Adrenal gland (tissue), 19 donors: ENCODE measurements at places on chromosomes 16 and 17. TPM values are rescaled to one million over a fixed set of nuclear protein-coding genes. Genes with fewer than 3 reads are reported as not detected.

GRCh38 chr16:583815-584591, 5.9 kb upstream of the RAB40C start:
- no peak for DNase-seq

Gene TEX14
- total RNA-seq = 0.17 TPM

Gene PRMT7
- total RNA-seq = 39.1 TPM

DNA sequence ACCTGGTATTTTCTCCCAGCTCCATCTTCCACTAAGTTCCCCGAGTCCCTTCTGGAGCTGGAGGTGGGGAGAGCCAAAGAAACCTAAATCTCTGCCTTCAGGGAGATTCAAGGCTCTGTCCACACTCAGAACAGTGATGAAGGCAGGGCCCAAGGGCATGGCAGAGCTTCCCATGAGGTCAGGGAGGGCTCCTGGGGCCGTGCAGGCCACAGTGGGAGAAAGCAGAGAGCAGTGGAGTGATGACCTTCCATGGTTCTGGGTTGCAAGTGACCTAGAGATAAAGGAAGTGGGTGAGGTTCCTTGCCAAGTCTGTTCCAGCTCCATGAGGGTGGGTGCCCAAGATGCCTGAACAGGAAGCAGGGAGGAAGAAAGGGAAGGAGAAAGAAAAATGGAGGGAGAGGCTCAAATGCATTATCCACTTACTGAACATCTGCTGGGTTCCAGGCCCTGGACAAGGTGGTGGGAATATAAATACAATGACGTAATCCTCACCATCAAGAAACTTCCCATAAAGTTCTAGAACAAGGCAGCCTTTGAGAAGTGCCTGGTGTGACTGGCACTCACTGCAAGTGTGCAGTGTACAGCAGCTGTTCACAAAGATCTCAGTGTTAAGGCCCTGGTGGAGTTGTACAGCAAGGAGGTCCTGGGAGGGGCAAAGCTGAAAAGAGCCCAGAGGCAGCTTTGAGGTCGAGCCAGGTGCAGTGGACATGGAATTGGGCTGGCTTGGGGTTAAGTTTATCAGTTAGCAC, 13.3 kb downstream of the TBKBP1 start:
- no peak for DNase-seq

Gene IL21R
- not detected for total RNA-seq

DNA sequence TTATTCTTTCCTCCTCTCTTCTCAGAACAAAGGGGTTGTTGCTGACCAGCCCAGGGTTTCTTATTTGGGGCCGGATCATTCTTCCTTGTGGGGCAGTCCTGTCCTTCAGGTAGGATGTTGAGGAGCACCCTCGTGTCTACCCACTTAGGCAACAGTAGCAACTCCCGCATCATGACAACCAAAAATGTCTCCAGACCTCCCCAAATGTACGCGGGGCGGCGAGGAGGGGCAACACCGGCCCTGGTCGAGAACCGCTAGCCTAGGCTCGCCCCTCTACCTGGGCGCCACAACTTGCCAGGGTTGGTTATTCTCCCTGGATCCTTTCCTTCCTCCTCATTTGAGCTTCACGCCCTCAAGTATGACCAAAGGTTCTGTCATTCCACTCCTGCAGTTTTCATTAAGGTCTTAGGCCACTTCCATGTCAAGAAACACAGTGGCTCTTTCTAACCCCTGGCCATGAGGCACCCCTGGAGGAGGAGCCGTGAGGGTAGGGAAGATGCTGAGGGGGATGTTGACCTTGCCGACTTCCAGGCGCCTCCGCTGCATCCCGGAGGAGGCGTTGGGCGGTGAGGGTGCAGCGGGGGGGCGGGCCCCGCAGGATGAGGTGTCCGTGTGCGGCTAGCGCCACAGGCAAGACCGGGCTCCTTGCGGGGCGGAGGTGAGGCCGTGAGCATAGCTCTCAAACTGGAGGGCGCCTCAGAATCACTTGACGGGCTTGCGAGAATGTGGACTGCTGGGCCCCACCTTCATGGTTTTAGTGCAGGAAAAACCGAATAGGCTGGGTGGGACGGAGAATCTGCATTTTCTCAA, 712 bp upstream of the SPECC1 start:
- DNase-seq = no peak

GRCh38 chr17:29133121-29133713, 47.0 kb downstream of the MYO18A start:
- peak; percentile 78 for DNase-seq

DNA sequence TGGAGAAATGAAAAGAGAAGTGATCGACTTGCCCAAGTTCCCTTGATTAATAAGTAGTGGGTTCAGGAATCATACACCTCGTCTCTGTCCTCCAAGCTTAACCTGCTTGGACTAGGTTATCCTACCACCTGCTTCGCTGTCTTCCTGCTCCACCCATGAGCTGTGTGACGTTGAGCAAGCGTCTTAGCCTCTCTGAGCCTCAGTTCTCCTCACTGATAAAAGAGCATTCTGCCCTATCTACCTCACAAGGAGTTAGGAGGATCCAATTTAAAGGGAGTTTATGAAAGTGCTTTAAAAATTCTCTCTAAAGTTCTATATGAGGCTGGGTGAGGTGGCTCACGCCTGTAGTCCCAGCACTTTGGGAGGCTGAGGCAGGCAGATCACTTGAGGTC, 9.5 kb upstream of the BHLHA9 start:
- no peak for DNase-seq

- DNase-seq = peak; percentile 42
These were observed 355.3 kb downstream of the TOX3 start for GRCh38 chr16:52191531-52192134.

Gene PRR35
- not detected for total RNA-seq

DNA sequence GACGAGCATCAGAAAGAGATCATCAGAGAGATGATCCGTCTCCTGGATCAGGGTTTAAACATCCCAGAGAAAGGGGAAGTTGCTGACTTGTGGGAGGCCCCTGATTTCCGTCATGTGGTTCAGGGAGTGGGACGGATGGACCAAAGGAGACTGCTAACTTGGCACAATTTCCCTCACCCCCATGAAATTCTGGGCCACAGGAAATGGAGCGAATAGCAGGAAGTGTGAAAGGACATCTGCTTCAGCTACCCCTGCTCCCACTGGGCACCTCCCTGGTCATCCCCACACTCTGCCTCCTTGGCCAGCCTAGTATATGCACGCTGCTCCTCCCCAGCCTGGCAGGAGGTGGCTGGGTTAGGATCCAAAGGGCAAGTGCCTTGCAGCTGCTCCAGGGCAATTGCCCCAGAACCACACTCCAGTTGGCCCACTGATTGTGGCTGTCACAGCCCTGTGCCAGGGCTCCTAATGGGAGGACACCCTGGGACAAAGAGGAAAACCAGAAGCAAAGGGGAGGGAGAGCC, 1.3 kb downstream of the ARRB2 start:
- DNase-seq = peak; percentile 57

DNA sequence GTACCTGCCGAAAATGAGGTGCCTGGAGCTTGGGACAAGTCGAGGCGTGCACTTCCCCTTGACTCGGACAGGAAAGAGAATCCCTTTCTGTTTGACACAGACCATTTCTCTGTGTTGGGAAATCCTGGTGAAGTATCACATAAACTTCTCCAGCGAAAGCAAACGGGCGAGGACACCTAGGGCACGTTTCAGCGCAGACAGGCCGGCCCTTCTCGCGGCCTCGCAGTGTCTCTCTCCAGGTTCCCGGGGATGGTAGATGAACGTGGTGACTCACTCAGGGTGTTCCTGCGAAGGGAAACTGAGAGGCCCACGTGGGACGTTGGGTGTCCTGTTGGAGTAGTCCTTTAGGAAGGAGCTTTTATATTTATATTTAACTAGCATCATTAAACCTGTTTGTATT, 36.3 kb upstream of the ZNF750 start:
- peak; percentile 68 for DNase-seq

DNA sequence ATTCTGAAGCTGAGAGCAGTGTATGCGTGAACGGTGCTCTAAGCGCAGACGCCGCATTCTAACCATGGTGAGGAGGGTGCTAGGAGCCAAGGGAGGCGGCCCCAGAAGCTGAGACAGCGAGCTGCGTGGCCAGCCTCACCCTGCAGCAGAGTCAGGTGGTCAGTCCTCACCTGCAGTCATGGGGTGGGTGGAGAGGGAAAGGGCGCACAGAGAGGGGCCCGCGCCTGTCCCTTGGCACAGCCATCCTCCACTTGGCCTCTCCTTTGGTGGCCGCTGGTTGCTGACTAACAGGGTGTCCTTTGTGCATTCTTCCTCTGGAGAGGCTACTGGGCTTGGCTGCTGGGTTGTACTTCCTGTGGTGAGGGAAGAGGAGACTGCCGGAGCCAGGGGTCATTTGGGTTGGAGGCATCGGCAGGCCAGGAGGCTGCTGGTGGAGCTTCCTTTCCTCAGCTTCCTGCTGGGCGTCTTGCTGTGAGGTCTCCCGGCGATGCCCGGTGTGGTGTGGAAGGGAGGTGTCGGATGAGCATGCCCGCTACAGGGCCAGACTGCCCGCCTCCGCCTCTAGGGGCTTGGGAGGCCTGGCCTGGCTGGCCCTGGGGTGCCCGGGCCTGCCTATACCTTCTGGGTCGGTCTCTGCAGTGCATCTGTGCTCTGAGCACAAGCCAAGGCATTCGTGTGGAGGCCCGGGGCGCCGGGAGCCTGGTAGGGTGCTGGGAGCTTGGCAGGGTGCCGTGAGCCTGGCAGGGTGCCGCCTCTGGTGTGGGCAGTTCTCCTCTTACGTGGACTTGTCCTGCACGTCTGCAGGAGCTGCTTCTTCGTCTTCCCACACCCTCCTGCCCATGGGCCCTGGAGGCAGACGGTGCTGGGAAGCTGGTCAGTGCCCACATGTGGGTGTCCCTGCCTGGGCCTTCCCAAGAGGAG, 17.4 kb downstream of the RNF213 start:
- peak; percentile 65 for DNase-seq

Gene ZNF652
- 39.5 TPM for total RNA-seq

DNA sequence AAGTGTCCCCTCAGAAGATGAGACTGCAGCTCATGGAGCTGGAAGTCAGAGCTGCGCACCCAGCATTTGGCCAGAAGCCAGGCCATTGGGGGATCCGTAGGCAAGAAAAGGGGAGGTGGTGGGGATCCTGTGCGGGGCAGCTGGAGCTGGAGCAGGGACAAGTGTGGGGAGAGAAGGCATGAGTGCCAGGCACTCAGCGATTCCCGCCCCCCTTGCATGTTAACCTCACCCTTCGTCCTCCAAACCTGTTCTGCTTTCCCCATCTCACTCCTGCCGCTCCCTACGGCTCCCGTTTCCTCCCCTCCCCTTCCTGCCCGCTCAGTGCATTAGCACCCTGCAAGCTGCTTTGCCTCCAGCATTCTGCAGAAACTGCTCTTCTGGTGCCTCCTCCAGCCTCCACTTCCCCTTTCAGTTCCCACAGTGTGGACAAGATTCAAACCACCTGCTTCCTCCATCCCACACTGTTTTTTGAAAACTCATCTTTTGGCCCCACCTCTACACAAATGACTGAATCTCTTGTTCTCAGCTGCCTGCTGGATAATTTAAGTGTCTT, 5.6 kb downstream of the ALOX15 start:
- no peak for DNase-seq

Gene MMP28
- 3.7 TPM for total RNA-seq

Gene ZNF232
- 7.0 TPM for total RNA-seq

GRCh38 chr17:56165072-56165641, 11.9 kb downstream of the ANKFN1 start:
- DNase-seq = no peak

Gene MLLT6
- 92.2 TPM for total RNA-seq

DNA sequence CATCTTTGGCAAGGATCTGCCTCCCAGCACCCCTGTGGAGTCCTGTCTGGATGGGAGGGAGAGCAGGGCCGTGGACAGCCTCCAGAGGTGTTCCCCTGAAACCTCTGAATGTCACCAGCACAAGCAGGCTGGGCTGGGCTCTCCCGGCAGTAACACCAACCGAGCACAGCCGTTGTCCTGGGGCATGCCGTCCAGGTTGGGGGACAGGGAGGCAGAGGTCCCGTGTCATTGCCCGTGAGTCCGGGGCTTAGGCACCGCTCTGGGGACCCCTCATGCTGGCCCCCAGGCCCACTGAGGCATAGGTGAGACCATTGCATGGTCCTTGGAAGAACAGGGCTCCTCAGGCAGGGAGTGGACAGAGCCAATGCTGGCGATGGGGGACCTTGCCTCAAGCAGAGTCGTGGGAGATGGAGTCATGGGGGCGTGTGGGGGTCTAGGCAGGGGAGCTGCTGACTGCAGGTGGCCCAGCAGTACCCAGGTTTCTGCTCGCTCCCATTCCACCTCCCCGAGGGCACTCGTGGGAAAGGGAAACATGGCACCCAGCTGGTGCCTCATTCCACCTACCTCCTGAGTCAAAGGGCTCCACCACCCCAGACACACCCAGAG, 17.5 kb downstream of the ENDOV start:
- DNase-seq = no peak

DNA sequence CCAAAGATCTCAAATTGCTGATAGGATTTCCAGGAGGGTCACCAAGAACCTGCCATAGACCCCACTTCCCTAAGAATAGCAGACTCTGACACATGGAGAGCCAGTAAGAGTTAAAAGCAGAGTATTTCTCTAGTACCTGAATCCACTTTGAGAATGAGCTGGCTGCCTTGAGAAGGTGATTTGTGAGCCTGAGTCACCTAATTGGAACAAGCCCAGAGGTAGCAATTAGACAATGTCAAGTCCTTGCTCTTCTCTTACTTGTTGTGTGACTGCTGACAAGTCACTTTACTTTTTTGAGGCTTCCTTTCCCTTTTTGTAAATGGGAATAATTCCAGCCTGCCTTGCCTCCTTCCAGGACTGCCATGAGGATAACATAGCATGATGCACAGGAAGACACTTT, 76.1 kb upstream of the ASIC2 start:
- DNase-seq = no peak

Gene ASPHD1
- 7.0 TPM for total RNA-seq

GRCh38 chr16:73163238-73163815, 115.4 kb upstream of the ZFHX3 start:
- DNase-seq = no peak

DNA sequence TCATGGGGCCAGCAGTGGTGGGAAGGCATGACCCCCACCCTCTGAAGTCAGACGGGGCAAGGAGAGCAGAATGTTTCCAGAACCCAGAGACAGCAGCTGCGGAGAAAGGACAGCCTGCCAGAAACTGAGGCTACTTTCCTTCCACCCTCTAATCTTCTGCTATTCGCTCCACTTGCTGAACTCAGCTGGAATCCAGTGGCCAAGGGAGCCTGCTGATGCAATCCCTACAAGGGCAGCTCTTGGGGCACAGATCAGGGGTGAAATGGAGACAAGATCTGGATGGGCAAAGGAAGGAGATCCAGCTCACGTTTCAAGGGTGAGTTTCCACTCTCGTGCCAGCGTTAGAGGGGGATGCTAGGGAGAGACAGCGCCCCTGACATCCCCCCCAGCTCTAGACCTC, 479.1 kb downstream of the SLC39A11 start:
- no peak for DNase-seq

Gene KRTAP4-5
- total RNA-seq = not detected

Gene PRSS22
- not detected for total RNA-seq

Gene IRX3
- 7.3 TPM for total RNA-seq

- no peak for DNase-seq
These were observed 5.7 kb upstream of the CETP start for GRCh38 chr16:56956076-56956475.

Gene SLC35G6
- not detected for total RNA-seq

GRCh38 chr16:17126156-17126555, 344.6 kb downstream of the XYLT1 start:
- no peak for DNase-seq

Gene KRTAP1-1
- total RNA-seq = not detected

- DNase-seq = no peak
These were observed 23.7 kb upstream of the GNG13 start for GRCh38 chr16:824194-824593.
